Left renal cortex interstitium (tissue), 4 donors: ENCODE measurements at places on chromosomes 6 and 20.

DNA sequence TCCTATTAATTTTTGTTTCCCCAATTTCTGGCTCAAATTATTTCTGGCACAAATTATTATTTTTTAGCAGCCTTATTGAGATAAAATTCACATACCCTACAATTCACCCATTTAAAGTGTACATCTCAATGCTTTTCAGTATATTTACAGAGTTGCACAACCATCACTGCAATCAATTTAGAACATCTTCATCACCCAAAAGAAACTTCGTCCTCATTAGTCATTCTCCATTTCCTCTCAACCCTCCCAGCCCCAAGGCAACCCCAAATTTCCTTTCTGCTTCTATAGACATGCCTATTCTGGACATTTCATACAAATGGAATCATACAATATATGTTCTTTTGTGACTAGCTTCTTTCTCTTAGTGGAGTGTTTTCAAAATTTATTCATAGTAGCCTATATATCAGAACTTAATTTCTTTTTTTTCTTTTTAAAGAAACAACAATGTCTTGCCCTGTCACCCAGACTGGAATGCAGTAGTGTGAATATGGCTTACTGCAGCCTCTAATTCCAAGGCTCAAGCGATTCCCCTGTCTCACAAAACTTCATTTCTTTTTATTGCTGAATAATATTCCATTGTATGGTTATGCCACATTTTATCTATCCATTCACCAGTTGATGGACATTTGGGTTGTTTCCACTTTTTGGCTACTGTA is 84.5 kb downstream of the DNAH8 start:
- DNase-seq: no peak

DNA sequence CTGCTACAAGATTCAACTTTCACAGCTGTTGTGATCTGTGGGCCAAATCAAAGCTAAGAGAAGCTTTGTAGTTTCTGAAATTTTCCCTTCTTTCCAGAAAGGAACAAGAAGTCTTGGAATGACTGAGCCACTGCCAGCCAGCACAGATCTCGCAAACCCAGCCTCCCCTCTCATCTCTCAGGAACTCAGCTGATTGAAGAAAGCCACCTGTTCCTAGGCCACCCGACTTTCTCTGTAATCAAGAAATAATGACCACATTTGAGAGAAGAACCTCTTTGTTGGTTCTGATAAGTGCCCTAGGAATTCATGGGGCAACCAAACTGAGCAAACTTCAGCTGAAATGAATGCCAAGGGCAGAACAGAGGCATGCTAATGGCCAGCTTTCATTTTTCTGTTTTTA is 61.7 kb downstream of the HDGFL1 start:
- no peak for DNase-seq

DNA sequence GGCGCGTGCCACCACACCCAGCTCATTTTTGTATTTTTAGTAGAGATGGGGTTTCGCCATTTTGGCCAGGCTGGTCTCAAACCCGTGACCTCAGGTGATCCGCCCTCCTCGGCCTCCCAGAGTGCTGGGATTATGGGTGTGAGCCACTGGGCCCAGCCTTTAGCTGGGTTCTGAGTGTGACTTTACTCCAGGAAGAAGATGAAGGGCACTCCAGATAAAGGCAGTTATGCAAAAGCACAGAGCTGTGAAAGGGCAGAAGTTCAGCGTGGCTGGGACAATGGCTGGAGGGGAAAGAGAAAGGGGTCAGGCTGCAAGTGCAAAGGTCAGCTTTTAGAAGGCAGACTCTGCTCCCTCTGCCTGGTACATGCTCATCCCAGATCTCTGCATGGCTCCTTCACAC is 39.7 kb downstream of the MAP3K5 start:
- no peak for DNase-seq

DNA sequence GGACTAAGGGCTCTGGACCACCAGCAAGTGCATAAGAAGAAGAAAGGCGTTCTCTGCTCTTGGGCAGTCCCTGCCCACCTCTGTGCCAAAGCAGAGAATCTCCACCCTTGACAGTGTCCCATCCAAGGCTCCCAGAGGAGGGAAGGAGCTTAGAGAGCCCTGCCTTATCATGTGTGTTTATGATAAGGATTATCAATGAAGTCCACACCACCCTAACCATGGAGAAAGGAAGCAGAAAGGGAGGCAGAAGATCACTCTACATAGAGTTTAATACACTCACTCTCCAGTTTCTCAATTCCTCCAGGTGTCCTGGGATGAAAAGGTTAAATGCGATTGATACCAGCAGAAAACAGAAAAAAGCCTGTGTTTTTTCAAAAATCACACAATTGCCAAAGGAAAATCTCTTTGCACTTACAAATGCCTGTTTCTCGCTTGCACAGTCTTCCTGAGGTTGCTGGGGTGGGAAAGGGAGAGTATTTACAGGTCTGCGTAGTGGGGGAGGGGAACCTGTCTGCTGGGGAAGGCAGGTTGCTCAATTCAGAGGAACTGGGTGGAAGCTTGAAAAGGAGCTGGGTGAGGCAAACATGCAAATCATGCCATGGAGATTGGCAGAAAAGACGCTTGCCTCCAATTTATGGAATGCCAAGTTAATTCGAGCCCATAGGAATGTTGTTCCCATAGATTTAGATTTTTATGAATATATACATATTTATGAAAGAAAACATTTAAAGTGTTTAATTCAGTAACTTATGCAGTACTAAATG is 104.0 kb downstream of the EYA2 start:
- DNase-seq: no peak

DNA sequence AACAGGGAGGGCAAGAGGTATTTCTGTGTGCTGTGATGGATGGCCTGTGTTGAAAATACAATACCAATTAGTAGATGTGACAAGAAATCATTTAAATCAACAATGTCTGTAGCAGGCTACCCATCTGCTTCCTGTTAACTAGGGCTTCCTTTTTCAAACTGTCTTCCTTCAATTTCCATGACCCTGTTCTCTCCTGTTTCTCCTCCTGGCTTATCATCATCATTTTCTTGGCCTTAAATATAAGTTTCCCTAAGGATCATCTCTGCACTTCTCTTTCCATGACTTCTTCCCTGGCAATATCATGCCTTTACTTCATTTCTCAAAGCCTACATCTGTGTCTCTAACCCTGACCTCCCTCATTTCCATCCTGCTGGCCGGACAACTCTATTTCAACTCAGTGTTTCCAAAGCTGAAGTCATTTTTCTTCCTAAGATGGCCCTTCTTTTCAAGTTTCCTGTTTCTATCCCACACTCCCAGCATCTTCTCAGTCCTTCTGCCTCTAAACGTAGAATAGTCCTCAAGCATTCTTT is 18.2 kb downstream of the ZC2HC1B start:
- DNase-seq: no peak

GRCh38 chr6:3813150-3813780 is 35.9 kb upstream of the FAM50B start:
- no peak for DNase-seq

DNA sequence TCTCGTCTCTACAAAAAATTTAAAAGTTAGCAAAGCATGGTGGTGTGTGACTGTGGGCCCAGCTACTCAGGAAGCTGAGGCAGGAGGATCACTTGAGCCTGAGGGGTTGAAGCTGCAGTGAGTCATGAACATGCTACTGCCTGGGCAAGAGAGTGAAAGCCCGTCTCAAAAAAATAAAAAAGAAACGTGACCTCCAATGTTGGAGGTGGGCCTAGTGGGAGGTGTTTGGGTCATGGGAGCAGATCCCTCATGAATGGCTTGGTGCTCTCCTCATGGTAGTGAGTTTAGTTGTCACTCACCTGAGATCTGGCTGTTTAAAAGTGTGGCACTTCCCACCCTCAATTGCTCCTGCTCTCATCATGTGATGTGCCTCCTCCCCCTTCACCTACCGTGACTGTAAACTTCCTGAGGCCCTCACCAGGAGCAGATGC is 24.3 kb downstream of the RBL1 start:
- no peak for DNase-seq

DNA sequence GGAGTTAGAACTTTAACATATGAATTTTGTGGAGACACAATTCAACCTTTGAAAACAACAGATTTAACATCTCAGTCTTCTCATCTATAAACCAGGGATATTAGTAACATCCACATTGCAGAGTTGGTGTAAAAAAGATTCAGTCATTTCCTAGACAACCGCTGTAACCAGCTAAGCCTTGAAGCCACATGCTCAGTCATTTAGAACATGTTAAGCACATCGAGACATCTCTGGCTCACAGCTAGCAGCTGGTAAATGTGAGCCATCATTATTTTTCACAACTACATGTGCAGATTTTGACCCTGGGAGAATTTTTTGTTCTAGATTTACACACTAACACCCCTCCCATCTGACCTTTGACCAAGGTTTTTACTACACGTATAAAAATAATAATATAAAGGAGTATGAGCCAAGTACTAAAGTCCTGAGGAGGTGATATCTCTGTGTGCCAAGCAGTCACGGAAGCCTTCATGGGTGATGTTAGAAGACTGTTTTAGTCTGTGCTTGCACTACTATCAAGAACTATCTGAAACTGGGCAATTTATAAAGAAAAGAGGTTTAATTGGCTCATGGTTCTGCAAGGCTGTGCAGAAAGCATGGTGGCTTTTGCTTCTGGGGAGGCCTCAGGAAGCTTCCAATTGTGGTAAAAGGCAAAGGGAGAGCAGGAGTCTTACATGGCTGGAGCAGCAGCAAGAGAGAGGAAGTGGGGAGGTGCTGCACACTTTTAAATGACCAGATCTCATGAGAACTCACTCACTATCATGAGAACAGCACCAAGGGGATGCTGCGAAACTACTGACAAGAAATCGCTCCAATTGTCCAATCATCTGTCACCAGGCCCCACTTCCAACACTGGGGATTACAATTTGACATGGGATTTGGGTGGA is 48.7 kb upstream of the IL20RA start:
- no peak for DNase-seq

GRCh38 chr6:130377371-130377770 is 11.6 kb downstream of the TMEM200A start:
- DNase-seq: no peak

GRCh38 chr6:131982740-131983259 is 31.6 kb upstream of the CCN2 start:
- no peak for DNase-seq

DNA sequence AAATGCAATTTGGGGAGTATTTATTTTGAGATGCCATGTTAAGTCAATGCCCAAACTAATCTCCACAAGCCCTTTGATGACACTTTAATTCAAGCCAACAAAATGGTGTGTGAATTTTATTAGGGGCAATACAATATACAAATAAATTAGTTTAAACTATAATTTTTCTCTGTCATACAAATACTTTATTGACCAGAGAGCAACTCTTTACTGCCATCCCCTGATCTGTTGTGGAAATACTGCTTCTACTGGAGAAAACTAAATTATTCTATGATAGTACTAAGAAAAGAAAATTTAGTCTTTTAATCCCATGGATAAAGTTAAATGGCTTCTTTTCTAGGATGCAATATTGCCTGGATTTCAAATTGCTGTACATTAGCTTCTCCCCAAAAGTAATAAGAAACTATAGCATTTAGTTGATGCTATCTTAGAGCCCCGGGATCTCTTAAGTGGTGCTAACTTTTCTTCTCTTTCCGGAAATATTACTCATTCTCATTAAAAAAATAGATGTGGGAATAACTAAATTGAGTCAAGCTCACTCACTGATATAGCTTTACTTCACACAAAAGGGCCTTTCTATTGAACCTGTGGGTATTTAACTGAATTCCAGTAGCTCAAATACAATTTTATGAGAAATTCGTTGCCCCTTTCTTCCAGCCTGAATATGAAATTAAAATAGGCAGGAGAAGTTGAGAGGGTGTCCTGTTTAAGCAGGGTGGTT is 49.2 kb downstream of the SMPDL3A start:
- DNase-seq: no peak

GRCh38 chr6:140319209-140319608 is 944.8 kb upstream of the CITED2 start:
- DNase-seq: no peak

GRCh38 chr6:42026540-42026939 is 23.8 kb upstream of the TAF8 start:
- no peak for DNase-seq

DNA sequence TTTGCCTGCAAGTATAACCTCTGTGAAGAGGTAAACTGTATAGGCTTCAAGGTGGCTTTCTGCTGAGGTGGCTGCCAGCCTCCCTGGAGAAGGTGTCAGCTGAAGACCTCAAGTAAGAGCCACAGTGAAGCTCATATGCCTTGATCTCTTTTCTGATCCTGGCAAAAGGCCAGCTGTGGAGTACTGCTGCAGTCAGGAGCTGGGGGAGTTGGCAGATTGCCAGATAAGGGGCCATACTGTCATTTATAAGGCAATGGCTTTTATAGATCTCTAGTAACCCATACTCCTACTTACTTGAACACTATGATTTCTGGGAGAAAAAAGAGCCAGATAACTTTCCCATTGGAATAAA is 8.8 kb upstream of the CEP85L start:
- no peak for DNase-seq

- no peak for DNase-seq
Observed at GRCh38 chr6:47275640-47276039, 34.1 kb downstream of the TNFRSF21 start.

DNA sequence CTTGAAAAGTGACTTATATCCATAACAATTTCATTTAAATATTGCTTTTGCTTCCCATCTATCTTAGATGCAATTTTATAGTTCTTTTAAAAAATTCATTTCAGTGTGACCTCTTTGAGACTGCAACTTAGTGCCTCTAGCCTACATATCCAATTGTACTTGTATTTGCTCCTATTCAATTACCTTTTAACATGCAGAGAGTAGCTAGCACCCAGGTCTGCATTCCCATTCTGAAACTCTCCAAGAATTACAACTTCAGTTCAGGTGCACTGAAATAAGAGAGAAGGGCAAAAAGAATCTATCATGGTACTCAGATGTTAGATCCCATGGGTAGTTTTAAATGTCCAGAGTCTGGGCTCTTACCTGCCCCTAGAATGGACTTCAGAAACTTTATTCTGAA is 765.4 kb upstream of the SLC35B3 start:
- no peak for DNase-seq

- DNase-seq: no peak
Observed at GRCh38 chr6:97405818-97406409, 122.9 kb upstream of the MMS22L start.

- DNase-seq: peak; percentile 81
Observed at GRCh38 chr6:116229287-116229913, 24.5 kb downstream of the TSPYL4 start.

GRCh38 chr6:30890646-30891449 is 6.5 kb downstream of the DDR1 start:
- DNase-seq: no peak

GRCh38 chr6:44010411-44011349 is 116.6 kb downstream of the MRPL14 start:
- DNase-seq: no peak

DNA sequence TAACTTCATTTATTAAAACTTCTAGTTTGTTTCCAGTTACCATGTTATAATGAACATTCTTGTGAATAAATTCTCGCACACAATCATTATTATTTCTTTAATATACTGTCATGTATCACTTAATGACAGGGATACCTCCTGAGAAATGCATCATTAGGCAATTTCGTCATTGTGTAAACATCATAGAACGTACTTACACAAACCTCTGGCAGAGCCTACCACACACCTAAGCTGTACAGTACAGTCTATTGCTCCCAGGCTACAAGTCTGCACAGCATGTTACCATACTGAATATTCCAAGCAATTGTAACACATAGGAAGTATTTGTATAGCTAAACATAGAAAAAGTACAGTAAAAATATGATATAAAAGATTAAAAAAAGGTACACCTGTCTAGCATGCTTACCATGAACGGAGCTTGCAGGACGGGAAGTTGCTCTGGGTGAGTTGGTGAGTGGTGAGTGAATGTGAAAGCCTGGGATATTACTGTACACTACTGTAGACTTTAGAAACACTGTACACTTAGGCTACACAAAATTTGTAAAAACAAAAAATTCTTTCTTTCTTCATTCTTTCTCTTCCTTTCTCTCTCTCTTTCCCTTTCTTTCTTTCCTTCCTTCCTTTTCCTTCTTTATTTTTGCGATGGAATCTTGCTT is 268.2 kb upstream of the SOX4 start:
- DNase-seq: no peak
